ENCODE measurements at places on chromosomes 7 and 10.

GRCh38 chr10:129962031-129962871 is 1.8 kb downstream of the EBF3 start:
- DNase-seq: no peak

GRCh38 chr7:44961844-44962482 is 16.9 kb downstream of the MYO1G start:
- DNase-seq: peak; percentile 32

- no peak for DNase-seq
Observed at GRCh38 chr7:13915891-13916290, 73.6 kb downstream of the ETV1 start.

- DNase-seq: no peak
Observed at GRCh38 chr7:55539380-55539779, 32.9 kb downstream of the VOPP1 start.

- DNase-seq: no peak
Observed at GRCh38 chr7:131527456-131527855, 29.0 kb downstream of the PODXL start.

DNA sequence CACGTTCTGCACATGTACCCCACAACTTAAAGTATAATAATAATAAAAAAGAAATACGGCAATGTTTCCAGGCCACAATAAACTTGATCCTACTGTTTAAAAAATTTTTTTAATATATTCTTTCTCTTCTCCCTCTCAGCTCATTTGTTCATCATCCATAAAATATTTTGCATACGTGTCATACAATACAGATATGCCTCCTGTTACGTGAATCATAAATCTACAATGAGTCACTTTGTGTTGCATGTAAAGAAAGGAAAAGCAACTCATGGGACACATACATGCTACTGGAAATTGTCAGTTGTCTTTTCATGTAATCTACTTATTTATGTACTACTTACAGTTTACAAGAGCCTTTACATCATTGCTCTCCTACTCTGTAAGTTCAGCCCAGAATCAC is 1.1 kb upstream of the TECTB start:
- no peak for DNase-seq

DNA sequence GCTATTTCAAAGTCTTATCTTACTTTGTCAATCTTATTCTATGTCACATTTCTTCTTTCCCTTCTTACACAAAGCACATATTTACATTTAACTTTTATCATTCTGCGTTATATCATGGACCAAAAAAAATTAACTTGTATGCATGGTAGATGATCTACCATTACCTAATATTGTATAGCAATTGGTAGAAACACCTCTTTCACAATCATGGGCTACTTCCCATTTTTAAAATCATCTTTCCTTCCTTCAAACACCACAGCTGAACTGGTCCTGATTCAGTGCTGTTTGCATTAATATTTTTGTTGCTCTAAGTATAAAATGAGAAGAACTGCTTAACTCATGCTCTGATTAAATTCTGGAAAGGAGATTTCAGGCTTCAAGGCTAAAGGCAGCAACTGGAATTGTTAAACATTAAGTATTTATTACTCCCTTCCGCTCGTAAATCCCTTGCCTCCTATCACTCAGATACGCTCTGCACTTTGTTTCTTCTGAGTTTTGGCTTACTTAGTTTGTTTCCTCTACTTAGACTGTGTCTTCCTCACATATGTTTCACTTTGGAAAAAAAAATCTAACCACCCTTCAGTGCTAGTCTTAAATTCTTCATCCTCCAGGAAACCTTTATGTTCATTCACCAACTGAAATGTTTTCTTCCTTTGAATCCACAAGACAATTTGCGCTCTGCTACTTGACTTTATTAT is 901.4 kb downstream of the PCDH15 start:
- DNase-seq: no peak

- no peak for DNase-seq
Observed at GRCh38 chr10:117312430-117312829, 62.8 kb downstream of the PDZD8 start.

- no peak for DNase-seq
Observed at GRCh38 chr7:116985575-116985974, 32.3 kb downstream of the ST7 start.

- peak; percentile 54 for DNase-seq
Observed at GRCh38 chr10:58385784-58386112, 538 bp downstream of the TFAM start.

- peak; percentile 30 for DNase-seq
Observed at GRCh38 chr7:44310221-44310848, 15.1 kb downstream of the CAMK2B start.

DNA sequence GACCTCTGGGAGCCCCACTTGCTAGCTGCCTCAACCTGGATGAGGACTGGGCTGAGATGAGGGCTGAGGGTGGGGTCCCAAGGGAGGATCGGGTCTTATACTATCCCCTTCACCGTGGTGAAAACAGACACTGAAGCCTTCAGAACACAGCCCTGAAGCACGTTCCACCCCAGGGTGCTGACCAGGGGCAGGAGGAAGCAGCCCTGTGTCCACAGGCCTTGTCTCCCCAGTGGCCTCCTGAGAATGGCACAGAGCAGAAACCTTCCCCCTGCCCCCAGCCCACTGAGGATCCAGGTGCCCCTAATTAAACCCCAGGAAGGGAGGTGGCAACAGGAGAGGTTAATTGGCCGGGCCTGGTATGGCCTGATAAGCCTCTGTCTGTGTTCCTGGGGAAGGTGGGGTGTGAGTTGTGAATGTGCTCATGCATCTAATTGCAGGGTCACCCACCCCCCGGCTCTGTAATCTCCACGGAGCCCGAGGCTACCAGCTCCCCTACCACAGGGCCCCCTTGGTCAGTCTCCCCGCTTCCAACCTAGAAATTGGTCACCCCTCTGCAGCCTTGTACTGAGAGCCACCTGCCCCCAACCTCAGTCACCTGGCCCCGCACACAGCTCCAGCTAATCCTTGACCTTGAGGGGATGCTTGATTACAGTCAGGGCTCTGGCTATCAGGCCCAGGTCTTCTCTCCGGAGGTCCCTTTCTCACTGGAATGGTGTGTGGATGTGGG is 159.0 kb upstream of the UNC5B start:
- DNase-seq: no peak

DNA sequence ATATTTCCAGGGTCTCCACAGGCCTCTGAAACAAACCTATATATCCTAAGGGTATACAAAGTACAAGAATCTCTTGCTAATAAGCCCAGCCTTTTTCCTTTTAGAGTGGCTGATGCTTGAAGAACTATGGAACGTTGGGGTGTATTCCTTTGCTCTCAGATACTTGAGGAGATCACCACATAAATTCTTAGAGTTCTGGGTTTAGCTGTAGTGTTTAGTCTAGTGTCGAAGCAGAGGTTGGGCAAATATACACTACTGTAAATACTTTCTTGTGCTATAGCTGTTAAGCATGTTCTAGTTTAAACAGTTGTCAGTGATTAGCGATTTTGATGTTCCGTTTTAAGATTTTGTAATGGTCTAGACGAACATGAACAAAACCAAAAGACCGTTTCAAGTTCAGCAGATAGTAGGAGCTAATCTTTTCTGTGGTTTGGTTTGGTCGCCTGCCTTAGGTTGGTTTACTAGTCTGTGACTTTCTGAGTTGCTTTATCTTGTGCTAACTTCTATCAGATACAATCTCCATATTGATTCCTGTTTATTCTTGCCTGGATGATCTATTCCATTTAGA is 229.6 kb downstream of the NSUN6 start:
- no peak for DNase-seq

DNA sequence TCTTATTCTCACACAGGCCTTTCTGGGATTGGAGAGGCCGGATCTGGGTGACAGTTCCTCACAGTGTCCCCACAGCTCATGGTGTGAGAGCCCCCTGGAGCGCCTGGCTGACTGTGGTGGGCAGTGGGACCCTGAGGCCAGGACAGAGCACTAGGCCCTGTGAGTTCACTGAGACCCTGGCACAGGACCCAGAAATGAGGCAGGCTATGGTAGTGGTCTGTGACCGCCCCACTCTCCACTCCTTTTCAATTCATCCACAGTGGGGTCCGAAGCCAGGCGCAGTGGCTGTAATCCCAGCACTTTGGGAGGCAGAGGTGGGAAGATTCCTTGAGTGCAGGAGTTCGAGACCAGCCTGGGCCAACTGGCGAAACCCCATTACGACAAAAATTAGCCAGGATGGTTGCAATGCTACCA is 95.9 kb upstream of the TNRC18 start:
- DNase-seq: peak; percentile 57

GRCh38 chr7:82690929-82691328 is 247.4 kb upstream of the CACNA2D1 start:
- DNase-seq: no peak

GRCh38 chr10:734481-734880 is 45.0 kb upstream of the DIP2C start:
- DNase-seq: no peak

DNA sequence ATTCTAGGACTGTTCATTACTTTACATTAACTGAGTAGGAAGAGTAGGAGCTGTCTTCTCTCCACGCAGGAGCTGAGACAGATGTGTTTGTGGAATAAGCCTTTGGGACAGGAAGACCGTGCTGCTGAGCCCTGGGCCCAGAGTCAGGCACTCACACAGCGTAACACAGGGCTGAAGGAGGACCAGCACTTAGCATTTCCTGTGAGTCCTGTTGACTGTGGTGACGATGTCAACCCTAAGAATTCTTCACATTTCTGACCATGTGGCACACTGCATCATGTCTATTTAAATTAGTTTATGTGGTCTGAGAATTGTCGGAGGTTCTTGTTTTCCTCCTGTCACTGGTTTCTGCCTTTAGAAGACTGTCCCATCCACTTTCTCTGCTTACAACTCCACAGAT is 117.2 kb downstream of the PIP4K2A start:
- peak; percentile 13 for DNase-seq

DNA sequence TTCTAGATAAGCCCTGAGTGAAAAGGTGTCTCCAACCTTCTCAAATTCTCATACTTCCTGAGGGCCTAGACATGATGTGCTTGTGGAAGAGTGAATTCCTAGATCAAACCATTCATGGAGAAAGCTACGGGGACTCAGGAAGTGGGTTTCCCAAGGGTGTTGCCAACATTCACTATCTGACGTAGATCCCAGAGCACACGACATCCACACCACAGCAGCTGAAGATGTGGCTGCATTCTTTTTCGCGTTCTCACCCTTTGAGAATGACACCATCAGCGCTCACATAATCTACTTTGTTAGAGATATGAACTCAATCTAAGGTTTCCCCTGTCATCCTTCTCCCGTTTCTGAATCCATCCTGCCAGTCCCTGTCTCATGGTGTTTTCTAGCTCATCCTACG is 290.8 kb downstream of the DNAJB6 start:
- no peak for DNase-seq

GRCh38 chr10:73916761-73917470 is 6.0 kb downstream of the PLAU start:
- DNase-seq: peak; percentile 24

GRCh38 chr7:80942261-80943041 is 23.6 kb upstream of the SEMA3C start:
- DNase-seq: peak; percentile 54

DNA sequence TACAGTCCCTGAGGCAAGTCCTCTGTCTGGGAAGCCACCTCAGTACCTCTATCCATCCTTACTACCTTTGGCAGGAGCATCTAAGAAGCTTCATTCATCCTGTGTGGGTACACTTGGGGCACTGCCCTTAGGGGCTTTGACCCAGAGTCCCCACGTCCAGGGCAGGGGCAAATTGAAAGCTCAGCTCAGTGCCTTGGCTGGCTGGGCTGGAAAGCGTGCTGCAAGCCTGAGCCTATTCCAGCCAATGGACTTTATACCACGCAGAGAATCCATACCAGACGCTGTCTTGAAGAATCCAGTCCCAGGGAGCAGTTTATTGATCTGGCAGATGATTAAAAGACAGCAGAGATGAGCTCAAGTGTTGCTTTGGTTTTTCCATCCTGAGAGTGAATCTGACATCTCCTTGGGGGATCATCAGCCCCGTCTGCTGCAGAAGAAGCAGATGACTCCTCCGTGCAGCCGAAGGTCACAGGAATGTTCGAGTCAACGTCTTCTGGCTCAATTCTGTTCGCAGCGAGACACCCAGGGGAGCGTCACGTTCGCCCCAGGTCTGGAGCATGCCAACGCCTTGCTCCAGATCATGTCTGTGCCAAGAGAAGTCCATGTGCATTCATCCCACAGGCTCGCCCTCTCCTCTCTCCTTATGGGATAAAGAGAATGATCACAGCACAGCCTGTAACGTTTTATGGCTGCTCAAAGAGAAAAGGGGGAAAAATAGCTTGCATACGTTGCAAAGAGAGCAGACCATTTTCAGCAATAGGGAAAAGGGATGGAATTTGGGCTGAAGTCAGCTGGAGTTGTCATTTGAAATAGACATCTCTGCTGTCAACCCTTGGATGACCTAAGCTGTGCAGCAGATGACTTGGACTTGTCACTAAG is 35.8 kb upstream of the LYZL1 start:
- DNase-seq: no peak

DNA sequence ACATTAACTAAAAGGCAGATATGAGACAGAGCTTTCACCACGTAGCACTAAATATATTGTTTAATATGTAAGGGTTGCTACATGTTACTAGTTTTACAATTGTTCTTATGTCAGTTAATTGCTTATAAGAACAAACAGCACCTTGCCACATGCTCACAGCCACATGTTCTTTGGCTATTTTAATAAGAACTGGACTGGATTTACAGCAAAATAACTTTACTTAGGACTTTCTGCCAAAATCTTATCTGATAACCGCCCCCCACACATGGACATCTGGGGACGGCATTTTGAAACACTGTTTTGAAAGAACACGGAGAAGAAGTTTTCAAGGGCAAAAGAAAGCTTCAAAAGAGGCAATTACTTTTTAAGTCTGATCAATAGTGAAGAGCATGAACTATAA is 45.3 kb downstream of the JAZF1 start:
- no peak for DNase-seq

DNA sequence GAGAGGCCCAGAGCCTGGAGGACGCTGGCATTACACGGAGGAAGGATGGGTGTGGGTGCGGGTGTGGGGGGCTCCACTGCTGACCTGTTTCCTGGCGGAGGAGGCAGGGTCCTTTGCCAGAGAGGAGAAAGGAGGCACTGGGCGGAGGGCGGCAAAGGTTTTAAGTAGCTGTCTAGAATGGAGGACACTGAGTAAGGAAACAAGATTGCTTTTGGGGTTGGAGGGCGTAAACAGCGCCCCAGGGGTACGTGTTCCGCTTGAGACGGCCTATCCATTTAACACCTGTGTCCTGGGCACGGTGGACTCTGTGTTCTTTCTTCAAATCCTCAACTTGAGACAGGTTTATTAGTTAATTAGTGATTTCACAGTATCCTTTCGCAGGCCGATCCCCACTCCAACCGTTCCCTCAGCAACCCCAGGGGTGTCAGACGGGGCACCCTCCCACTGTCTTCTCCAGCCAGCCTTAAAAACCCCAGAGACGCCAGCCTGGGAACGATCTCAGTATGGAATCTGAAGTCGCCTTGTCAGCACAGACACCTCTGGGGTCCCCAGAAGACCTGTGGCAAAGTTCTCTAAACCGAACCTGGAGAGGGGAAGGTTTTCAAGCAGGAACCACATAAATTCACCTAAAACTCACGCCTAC is 24.8 kb downstream of the SFXN4 start:
- DNase-seq: no peak

- no peak for DNase-seq
Observed at GRCh38 chr10:69215405-69216171, 4.5 kb upstream of the HKDC1 start.

All from DMS53 (cell line).